ENCODE measurements at places on chromosomes 4 and X.

GRCh38 chr4:101205916-101206315 is 141.4 kb downstream of the PPP3CA start:
- DNase-seq: no peak

- no peak for DNase-seq
Observed at GRCh38 chr4:85783483-85783882, 308.5 kb downstream of the ARHGAP24 start.

DNA sequence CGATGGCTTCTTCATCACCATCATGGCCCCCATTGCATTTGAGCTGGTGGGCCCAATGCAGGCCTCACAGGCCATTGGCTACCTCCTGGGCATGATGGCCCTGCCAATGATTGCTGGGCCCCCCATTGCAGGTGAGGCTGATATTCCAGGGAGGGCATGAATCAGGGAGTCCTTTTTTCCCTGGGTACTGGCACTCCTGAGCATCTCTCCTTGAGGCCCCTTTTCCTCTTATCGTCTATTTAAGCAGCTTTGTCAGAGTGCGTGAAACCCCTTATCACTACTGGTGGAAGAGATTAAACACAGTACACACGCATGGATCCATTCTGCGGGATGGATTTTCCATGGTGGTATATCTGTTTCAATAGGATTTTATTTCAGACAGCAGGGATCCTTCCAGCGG is 85.1 kb downstream of the RLIM start:
- DNase-seq: no peak

- DNase-seq: no peak
Observed at GRCh38 chr4:37693450-37694190, 7.4 kb upstream of the RELL1 start.

DNA sequence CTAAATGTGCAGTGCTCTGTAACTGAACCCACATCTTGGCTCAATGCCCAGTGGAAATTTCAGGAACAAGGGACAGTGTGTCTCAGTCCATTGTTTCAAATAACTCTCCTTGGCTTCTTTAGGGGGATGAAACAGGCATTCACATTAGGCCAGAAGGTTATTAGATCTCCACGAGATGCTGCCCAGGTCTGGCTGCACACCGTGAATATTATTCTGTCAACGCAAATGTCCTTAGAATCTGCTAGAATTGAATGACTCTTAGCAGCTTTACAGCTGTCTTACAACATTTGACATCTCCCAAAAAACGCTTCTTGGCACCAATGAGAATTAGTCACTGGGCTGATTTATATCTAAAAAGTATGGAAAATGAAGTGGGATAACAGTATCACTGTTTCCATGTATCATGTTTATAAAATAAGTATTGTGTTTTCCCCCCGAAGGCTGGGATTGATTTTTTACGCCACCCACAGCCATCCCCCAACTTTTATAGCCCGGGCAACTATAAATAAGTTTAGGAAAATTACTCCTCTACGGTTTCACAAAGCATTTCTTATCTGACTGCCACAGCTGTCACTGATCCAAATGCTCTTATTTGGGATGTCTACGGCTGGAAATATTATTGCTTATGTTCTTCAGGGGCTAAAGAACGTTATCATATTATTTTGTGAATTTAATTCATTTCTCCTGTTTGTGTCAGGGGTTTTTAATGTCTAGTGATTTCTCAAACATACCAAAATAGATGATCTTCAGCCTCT is 559.7 kb upstream of the FAT1 start:
- DNase-seq: peak; percentile 1

GRCh38 chrX:153299855-153300254 is 21.7 kb downstream of the PNMA6F start:
- no peak for DNase-seq

DNA sequence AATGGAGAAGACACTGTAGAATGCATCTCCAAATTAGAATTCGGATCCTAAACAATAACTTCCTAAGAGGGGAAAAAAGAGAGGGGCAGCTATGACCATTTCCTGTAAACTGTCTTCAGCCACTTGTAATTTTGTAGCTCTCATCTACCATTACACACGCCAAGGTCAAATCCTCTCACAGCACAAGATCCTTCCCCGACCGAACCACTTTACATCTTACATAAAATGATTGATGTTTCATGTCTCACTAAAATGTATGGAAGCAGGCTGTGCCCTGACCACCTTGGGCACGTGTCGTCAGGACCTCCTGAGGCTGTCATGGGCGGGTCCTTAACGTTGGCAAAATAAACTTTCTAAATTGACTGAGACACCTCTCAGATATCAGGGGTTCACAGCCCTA is 24.1 kb upstream of the PBDC1 start:
- peak; percentile 61 for DNase-seq

DNA sequence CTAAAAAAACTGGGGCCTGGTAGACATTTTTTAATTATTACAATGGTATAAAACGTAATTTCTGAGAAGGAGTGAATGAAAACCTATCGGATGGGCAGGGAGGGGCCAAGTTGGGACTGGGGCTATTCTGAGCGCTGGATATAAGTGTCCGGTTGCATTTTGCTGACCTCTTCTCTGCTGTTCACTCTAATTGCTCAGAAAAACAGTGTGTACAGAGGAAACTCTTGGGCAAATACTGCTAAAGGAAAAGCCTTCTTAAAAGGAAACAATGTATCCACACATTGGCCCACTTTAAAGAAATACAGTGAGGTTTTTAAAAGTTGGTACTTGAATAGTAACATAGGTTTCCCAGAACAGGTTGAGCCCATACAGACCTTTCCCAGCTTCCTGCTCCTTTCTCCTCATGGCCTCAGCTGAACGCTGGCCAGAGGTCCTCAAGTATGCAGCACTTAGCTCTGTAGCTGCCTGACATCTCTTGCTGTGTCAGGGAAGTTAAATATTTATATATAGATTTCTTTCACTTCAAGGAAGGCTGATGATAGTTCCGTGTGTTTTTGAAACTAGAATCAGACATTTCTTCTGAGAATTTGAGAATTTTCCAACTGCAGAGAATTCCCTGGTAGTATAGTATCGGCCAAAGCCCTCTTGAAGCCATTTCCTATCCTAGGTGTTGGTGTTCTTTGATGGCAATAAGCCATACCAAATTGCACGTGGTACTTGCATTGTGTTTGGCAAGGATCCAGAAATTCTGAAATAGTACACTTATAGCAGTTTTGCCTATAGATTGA is 97.1 kb upstream of the SLC4A4 start:
- DNase-seq: peak; percentile 61

DNA sequence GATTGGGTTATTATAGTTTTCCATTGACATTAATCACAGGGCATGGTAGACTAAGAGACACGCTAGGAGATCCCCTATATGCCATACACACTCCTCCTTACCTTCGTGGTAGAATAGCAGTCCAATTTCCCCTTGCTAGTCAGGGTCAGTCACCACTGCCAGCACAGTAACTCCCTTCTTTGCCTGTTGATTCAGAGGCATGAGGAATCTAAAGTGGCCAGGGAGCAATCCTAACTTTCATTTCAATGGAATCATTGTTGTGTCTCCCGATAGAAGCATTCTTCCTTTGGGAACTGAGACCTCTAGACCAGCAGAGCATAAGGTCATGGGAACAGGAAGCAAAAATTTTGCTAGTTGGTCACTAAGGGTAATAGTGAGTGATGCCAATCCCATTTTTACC is 51.1 kb downstream of the COL25A1 start:
- DNase-seq: no peak

- no peak for DNase-seq
Observed at GRCh38 chr4:74385386-74385785, 20.4 kb downstream of the EREG start.

DNA sequence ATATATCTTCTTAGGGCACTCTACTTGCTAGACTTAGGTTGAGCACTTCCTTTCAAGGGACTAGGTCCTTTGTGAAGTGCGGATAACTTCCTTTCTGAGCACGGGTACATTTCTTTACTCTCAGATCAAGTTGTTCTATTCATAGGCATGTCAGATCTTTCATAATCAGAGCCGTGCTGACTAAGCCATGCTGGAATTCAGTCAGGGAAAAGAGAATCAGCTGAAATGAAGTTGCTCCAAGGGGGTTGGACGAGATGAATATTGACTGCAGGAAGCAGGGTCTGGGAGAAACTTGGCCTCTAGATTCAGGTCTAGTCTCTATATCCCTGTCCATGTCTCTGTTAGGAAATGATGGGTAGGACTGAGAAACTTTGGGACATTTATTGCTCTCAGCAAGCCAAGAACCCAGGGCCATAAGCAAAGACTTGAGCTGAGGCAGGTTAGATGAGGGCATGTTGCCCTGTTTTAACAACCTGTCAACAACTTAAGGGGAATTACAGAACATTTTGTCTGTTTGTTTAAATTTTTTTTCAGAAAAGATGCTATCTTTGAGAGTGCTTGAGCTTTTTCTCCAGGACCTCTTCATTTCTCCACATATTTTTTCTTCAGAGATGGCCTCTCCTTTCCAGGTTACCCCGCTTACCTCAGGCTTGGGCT is 28.3 kb downstream of the AREG start:
- no peak for DNase-seq

DNA sequence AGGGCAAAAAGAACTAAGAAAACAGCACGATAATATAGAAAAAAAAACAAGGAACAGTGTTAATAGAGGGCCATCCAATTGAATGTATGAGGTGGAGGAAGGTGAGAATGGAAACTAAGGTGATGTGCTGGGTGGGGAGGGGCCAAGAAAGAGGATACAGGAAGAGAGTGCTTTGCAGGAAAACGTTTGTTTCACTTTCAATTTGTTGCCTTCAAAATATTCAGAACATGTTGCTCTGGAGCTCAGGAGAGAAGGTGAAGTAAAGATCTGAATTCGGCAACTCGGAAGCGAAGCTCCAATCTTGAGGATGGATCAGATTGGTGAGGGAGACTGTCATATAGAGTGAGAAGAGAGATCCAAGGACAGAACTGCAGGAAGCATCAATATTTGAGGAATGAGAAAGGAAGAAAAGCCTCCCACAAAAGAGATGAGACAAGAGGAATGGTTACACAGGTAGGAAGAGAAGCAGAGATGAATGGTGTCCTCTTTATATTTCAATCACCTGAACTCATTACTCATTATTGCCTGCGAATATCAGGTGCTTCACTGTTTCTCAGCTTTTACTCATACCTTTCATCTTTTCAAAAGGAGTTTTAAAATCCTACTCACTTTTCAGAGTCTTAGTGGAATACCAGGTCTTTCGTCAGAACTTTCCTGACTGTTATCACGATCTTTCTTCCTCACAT is 14.7 kb upstream of the SEC24D start:
- no peak for DNase-seq

DNA sequence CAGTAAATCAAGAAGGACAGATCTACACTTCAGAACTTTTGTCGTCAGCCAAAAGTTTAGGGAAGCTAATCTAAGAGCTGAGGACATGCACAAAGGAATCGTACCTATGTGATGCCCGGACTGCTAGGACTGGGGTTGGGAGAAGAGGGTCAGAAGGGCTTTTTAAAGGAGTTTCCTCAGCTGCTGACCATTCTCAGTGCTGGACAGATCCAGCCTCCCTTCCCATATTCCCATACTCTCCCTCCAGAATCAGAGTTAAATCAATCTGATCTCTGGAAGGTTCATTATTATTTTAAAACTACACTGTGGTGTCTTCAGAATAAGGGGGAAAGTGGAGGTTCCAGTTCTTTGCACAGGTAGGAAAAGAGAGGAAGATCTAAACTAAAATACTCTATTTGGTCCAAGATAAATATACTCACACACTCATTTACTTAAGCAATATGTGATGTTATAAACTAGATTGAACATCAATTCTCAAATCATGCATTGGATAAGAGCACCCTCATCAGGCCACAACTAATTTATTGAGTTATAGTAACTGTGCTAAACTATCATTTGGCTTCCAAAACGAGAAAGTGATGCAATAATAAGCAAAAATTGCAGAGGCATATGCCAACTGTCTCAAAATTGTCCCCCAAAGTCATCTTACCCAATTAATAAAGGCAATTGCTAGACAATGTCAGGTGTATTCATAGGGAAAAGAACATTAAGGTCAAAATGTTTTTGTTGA is 124.7 kb downstream of the HNRNPD start:
- no peak for DNase-seq

- no peak for DNase-seq
Observed at GRCh38 chrX:9221781-9222180, 187.9 kb upstream of the FAM9B start.

GRCh38 chr4:155604718-155605626 is 61.7 kb upstream of the GUCY1A1 start:
- no peak for DNase-seq

DNA sequence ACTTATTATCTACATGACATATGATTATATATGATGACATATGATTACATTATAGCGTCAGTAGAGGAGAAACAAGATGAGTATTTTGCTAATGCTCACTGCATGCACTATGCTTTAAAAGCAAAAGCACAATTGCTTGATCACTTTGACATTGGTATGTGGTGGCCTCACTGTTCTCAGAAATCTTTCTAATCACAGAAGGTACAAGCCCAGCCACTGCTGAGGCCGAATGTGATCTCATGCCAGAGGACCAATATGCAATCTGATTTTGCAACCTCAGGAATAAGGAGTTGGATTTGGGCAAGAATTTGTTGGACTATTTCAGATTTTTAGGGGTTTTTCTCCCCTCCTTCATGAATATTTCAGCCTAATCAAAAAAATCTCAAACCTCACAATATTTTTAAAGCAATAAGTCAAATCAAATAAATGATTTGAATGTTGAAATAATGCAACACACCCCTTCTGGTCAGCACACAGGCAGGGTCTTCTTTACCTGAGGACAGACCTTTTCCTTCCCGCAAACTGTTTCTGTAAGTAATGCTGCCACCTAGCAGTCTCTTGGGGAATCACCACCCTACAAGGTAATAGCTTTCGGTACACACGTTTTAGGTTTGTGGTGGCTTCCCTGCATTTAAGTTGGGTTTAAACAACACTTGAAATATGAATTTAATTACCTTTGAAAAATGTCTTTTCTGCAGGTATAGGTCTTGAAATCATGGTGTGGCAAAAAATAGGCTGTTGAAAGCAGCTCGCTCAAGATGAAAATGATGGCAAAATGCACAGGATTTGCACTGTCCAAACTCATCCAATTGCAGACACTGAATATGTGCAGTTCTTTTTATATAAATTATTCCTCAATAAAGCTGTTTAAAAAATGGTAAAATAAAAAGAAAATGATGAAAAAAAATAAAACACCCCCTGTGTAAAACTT is 4.8 kb upstream of the CXCL13 start:
- peak; percentile 6 for DNase-seq

DNA sequence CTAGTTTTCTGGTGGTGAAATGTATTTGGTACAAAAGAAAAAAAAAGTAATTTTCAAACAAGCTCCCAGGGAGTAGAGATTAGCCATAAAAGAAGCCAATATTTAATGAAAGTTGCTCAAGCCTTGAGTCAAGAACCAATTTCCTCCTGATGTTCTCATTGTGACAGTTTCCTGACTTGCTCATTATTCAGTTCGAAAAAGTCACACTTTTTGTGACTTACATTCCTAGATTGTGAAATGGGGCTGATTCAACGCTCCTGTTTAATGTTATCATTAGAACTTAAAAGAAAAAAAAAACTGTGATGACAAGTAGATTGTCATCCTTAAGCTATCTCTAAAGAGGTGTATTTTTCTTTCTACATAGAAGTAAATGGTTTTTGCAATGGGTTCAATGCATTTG is 122.6 kb upstream of the BMPR1B start:
- DNase-seq: no peak

- no peak for DNase-seq
Observed at GRCh38 chrX:13664020-13664419, 11.1 kb downstream of the TCEANC start.
